Activated CD4-positive, alpha-beta T cell treated with anti-CD3 and anti-CD28 coated beads for 36 hours (primary cell): ENCODE measurements at places on chromosomes 4 and X. TPM values are rescaled to one million over a fixed set of nuclear protein-coding genes. Genes with fewer than 3 reads are reported as not detected.

RBMX2 gene
- total RNA-seq: 25.4 TPM

IRF2 gene
- 50.1 TPM for total RNA-seq

- no peak for DNase-seq
These were observed 210.3 kb upstream of the EPHA5 start for GRCh38 chr4:65880594-65880993.

DNA sequence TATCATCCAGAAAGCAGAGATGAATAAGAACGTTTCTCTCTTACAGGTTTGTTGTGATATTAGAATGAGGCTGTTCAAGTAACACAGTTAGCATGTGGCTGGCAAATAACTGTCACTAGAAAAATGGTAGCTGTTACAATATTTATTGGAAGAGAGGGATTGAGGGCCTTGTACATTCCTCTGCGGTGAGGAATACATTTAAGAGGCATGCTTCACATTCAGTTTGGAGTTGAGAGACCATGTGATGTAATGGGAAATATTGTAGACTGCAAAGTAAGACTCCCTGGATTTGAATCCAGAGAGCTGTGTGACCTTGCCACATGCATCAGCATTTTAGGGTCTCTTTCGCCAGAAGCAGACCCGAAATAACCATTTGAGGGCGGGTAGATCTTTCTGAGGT, 104.8 kb upstream of the KIT start:
- DNase-seq: no peak

GRCh38 chrX:94329182-94329581, 655.2 kb downstream of the FAM133A start:
- DNase-seq: no peak

- DNase-seq: no peak
These were observed 23.6 kb downstream of the CHST7 start for GRCh38 chrX:46597208-46597607.

DNA sequence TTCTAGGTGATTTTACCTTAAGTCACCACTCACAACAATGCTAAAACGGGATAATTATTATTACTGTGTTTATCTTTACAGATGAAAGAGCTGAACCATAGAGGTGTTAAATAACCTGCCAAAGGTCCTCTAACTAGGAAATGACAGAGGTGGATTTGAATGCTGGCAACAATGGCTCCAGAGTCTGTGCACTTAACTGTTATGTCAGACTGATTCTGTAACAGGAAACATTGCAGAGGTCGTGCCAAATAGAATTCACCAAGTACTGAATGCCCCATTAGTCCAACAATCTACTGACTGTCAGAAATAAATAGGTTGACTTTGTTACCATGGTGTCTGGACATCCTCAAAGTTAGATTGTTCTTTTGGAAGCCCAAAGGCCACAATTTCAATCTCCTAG, 20.9 kb upstream of the USP27X start:
- DNase-seq: no peak

- DNase-seq: no peak
These were observed 60.7 kb upstream of the RAPGEF2 start for GRCh38 chr4:159042097-159042605.

GRCh38 chr4:112144546-112145325, 518 bp upstream of the FAM241A start:
- DNase-seq: peak; percentile 10

- peak; percentile 34 for DNase-seq
These were observed 37.8 kb downstream of the GAB3 start for GRCh38 chrX:154712781-154713740.

GRCh38 chr4:78691971-78692821, 84.0 kb upstream of the BMP2K start:
- no peak for DNase-seq

DNA sequence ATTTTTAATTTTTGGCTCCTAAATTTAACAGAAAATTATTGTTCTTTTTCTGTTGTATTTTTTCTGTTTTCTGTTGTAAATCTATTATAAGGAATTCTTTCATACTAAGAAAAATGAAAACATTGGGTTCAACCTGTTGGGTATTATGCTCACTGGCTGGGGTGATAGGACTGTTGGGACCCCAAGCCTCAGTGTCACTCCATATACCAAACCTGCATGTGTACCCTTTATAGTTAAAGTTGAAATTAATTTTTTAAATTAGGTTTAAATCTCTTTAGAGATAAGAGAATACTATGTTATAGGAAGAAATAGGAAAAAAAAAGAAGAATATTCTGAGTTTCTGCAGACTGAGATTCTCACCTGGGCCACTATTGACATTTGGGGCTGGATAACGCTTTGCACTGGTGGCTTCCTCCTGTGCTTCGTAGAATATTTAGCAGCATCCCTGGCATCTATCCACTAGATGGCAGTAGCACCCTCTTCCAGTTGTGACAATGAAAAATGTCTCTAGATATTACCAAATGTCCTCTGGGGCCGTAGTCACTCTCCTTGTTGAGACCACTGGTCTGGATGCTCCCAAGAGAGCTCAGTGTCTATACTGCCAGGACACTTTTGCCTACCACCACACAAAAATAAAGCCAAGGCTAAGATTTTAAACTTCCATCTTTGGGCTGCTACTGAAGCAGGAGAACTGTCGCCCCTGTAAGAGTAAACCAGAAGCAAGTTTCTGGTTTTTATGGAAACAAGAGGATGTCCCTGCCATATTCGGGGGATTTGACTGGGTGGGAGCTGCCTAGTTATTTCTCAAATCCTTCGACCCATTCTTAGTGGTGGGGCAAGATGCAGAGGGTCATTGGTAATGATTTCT, 22.4 kb upstream of the CLTRN start:
- DNase-seq: peak; percentile 66

GRCh38 chr4:94011190-94011589, 182.6 kb downstream of the ATOH1 start:
- DNase-seq: no peak

GRCh38 chr4:70402762-70403161, 5.0 kb downstream of the OPRPN start:
- no peak for DNase-seq

DNA sequence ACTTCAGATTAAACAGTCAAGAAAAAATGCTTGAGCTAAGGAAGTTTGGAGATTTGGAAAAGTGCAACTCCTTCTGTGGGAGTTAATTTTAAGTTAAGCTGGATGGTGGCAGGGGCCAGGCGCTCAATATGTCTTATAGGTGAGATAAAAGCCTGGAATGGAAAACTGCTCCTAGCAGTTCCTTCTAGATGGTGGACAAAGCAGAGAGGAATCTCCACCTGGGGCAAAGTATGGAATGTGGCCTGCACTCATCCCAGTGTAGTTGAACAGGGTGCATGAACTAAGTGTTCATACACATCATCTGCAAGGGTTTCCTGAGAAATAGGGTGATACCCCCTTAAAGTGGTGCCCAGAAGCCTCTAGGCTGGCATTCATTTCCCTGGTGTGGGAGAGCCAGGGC, 227.1 kb downstream of the FGF13 start:
- DNase-seq: no peak

GRCh38 chr4:187019896-187020295, 296.2 kb upstream of the FAT1 start:
- DNase-seq: no peak
